ENCODE measurements at places on chromosomes 1 and 21.

GRCh38 chr1:15103906-15104305 is 49.6 kb upstream of the TMEM51 start:
- no peak for DNase-seq

DNA sequence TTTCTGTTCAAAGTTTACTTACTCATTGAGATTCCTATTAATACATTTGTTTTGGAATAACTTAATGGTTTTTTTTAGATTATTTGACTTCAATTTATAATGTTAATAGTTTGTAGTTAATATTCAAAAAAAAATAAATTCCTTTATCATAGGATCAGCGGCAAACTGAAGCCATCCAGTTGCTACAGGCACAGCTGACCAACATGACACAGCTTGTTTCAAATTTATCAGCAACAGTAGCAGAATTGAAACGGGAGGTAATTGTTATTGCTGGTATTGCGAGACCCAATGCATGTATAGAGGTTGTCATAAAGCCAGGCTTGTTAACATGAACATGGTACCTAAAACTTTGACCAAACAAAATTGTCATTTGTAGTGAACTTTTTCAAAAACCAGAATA is 59.0 kb upstream of the FASLG start:
- no peak for DNase-seq

DNA sequence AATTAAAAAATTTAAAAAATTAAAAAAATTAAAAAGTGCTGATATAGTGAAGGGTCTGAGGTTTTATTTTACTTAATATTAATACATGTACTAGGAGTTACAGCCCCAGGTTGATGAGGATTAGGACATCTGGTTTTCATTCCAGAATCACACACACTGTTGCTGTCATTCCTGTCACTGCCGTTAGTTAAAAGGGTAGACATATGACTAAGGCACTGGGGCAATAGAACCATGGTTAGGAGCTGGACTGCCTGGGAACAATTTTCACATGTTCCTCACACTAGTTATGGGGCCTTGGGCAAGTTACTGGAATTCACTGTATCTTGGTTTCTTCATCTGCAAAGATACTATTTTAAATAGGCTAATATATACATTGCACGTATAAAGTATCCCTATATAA is 191.8 kb upstream of the DPYD start:
- DNase-seq: no peak

DNA sequence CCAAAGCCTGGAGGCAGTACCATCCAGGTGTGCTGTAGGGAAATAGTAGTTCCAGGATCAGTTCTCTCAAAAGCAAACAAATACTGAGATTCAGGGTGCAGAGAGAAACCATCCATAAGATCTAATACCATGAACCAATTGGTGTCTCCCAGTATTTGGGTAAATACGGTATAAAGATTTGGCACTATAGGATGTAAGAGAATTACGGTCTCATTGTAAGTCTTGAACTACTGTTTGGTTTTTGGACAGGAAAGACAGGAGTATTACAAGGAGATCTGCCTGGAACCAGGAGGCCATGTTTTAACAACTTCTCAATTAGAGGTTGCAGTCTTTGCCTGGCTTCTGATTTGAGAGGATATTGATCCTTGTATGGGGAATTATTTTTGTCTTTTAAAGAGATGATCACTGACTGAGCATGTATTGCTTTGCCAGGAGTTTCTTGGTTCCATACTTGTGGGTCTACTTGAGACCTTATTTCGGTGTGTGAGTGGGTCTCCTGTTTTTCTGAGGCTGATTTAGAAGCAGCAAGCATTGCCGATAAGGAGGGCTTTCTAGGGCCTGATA is 10.2 kb downstream of the AADACL4 start:
- no peak for DNase-seq

- no peak for DNase-seq
These were observed 1.1 kb downstream of the ECE1 start for GRCh38 chr1:21289127-21289526.

GRCh38 chr1:23448846-23449245 is 24.3 kb upstream of the TCEA3 start:
- no peak for DNase-seq

DNA sequence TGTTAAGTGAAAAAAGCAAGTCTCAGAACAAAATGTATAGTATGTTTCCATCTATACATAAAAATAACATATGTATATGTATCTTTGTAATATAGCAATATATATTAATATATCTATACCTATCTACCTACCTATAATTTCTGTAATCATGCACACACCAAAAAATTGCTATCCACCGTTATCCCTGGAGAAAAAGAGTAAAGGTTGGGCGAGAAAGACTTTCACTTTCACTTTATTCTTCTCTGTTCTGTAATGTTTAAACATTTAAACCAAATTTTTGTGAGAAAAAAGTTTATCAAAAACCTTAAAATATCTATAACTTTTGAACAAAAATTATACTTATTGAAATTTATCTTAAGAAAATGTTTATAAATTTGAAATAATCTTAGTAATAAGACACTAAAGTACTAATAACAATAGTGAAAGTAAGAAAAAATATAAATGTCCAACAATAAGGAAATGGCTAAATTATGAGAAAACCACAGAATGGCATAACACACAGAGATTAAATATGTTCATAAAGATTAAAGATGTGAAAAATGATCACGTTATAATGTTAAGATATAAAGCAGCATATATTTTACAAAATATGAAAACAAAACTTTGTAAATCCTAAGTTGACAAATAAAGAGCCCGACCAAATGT is 74.0 kb upstream of the LRRC53 start:
- DNase-seq: no peak

DNA sequence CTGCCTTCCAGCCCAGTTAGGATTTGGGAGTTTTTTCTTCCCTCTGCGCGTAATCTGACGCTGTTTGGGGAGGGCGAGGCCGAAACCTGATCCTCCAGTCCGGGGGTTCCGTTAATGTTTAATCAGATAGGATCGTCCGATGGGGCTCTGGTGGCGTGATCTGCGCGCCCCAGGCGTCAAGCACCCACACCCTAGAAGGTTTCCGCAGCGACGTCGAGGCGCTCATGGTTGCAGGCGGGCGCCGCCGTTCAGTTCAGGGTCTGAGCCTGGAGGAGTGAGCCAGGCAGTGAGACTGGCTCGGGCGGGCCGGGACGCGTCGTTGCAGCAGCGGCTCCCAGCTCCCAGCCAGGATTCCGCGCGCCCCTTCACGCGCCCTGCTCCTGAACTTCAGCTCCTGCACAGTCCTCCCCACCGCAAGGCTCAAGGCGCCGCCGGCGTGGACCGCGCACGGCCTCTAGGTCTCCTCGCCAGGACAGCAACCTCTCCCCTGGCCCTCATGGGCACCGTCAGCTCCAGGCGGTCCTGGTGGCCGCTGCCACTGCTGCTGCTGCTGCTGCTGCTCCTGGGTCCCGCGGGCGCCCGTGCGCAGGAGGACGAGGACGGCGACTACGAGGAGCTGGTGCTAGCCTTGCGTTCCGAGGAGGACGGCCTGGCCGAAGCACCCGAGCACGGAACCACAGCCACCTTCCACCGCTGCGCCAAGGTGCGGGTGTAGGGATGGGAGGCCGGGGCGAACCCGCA is at the start of gene PCSK9:
Gene PCSK9 (plus strand): TSS at position 207 of the 741 bp plus-strand sequence. CDS start 290 bp downstream, at position 497.
- DNase-seq: no peak

DNA sequence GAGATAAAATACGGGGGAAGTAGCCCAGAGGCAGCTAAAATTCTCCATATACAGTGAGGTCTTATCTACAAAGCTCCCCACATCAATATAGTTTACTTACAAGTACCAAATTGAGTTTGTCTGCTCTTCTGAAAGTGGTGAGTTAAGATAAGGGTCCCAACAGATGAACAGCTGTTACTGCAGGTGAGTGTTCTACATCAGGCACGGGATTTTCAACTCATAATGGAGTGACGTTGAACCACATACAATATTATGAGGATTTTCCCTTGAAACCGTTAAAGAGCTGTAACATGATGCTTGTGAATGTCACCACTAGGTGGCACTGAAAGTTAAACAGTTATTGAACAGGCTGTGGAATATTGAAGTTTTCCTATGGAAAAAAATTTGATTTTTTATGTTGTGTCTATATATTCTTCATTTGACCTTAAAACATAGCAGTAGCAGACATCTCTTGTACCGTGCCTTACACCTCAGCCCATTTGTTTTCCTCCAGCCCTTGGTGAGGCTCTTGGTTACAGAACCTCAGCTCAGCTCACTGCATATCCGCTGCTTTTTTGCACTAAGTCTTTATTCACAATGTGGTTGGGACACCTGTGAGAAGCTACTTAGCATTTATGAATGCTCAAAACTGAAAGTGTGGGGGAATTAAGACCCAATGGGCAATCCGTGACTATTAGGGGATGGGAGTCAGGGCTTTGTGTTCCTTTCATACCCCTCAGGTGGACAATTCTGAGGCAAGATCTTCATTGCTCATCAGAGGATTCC is 23.2 kb downstream of the CD1D start:
- DNase-seq: no peak

- DNase-seq: no peak
These were observed 770 bp downstream of the NTNG1 start for GRCh38 chr1:107141491-107142126.

DNA sequence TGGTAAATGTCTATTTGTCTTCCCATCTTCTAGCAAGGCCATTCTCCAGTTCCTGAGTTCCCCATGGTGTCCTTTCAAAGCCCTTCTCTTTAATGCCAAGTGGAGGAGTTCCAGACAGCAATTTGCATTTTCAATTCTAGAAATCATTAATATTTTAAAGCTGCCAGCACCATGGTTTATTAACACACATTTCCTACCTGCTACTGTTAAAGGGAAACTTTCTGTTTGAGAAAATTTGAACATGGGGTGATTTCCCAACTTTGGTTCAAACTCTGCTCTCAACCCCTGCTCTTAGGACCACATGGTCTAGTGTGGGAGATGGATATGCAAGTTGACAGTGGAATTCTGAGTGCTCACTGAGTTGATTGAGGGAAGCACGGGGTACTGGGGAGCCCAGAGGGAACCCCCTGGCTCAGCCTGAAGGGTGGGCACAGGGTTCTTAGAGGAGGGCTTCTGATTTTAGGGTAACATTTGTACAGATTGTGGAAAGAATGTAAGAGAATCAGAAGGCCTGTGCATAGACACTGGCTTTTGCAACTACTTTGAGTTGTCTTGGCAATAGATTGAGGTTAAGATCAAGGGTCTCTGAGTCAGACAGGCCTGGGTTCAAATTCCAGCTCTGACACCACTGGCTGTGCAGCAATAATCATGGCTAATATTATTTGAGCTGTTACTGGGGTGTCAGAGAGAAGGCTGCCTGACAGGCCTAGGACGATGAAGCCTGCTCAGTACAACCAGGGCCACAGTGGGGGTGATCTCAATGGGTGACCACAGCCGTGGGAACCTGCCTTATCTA is 97.8 kb downstream of the BEND5 start:
- no peak for DNase-seq

DNA sequence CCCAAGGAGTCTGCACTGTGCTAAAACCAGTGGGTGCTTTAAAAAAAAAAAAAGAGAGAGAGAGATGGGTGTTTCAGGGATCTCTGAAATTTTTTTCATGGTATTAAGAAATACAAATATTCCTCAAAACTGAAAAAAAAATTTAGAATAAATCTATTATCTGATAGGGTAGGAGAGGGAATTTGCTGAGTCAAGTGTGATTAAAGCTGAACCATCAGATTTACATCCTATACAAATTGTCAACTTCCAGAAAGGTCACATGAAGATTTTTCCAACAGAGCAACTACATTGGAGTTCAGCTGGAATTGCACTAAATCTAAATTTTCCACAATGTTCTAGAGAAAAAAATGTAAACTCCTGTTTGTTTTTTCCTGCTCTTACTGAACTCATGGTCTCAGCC is 79.3 kb upstream of the DSCAM start:
- no peak for DNase-seq

GRCh38 chr1:156126630-156127534 is 12.4 kb downstream of the LMNA start:
- DNase-seq: no peak

GRCh38 chr1:92964998-92965397 is 3.7 kb upstream of the DIPK1A start:
- no peak for DNase-seq

DNA sequence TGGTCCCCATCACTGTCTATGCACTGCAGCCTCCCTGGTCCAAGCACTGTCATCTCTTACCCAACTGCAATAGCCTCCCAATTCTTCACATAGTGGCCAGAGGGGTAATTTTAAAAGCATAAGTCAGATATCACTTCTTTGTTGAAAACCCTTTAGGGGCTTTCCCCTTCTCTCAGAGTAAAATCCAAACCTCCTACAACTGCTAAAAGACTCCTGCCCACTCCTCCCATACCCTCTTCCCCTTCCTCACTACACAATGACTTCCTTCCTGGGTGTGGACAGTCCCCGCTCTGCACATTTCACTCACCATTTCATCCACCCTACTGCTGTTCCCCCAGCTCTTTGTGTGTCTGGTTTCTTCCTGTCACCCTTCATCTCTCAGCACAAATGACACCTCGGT is 8.3 kb downstream of the MCOLN2 start:
- no peak for DNase-seq

DNA sequence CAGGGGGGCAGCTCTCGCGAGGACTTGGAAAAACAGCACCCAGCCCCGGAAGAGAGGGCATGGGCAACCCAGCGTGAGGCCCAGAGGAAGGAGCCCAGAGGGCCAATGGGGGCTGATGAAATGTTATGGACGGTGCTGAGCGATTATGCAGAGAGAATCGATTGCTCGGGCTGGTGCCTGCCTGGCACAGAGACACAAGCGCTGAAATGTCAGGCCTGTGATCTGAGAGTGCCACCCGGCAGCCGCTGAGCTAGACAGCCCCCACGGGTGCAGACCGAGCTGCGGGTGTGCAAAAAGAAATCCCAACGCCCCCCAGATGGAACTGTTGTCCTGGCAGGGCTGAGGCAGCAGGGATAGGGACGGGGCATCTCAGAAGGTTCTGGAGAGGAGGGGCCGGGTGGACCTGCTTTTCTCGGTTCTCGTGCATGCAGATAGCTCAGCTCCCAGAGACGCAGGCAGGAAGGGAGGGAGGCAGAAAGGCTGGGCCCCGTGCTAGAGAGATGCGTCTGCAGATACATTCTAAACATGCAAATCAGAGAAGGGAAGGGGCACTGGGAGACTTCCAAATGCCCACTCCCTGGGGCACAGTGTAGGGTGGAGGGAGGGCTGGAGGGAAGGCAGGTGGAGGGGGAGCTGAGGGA is 41.5 kb downstream of the TAS1R2 start:
- no peak for DNase-seq

GRCh38 chr21:30408782-30409494 is 13.1 kb downstream of the KRTAP13-1 start:
- DNase-seq: peak; percentile 77

GRCh38 chr1:17436380-17437174 is 2.9 kb downstream of the RCC2 start:
- no peak for DNase-seq

GRCh38 chr1:234684856-234685255 is 74.9 kb upstream of the IRF2BP2 start:
- DNase-seq: no peak

DNA sequence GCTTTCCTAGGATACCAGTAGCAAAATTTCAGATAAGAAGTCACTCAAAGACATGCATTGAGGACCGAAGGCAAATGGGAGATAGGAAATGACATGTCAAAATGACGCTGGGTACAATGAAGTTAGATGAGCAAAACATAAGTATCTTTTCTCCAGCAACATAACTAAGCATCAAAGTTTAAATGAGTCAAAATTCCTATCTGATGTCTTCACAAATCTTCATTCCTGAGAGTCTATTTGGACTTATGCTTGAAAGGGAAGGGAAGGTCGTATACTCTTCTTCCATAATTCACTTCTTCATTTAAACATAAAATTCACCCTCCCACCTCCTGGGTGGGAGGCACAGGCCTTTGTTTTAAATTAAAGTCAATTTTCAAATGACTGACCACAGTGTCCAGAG is 4.1 kb upstream of the TMEM81 start:
- DNase-seq: no peak

GRCh38 chr1:43563876-43564539 is 33.3 kb downstream of the PTPRF start:
- no peak for DNase-seq
